Skeletal muscle cell (primary cell): ENCODE measurements at places on chromosomes 11 and 22.

DNA sequence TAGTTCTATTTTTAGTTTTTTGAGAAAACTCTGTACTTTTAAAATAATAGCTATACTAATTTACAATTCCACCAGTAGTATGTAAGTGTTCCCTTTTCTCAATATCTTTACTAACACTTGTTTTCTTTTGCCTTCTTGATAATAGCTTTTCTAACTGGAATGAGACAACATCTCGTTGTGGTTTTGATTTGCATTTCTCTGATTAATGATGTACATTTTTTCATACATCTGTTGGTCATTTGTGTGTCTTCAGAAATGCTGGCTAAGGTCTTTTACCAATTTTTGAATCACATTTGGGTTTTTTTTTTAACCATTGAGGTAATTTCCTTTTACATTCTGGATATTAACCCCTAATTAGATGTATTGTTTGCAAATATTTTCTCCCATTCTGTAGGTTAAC is 258.9 kb downstream of the DYNC2H1 start:
- no peak for DNase-seq

GRCh38 chr22:39900306-39901227 is at the start of gene GRAP2:
Gene GRAP2, plus strand, starts transcription at chr22:39901084. Its CDS starts 46,023 bp downstream, at chr22:39947107.
- no peak for DNase-seq

- DNase-seq = peak; percentile 45
These were observed 6.0 kb downstream of the HOATZ start for GRCh38 chr11:111520560-111520959.

- DNase-seq = no peak
These were observed 8.8 kb downstream of the FOXR1 start for GRCh38 chr11:118980191-118980881.

DNA sequence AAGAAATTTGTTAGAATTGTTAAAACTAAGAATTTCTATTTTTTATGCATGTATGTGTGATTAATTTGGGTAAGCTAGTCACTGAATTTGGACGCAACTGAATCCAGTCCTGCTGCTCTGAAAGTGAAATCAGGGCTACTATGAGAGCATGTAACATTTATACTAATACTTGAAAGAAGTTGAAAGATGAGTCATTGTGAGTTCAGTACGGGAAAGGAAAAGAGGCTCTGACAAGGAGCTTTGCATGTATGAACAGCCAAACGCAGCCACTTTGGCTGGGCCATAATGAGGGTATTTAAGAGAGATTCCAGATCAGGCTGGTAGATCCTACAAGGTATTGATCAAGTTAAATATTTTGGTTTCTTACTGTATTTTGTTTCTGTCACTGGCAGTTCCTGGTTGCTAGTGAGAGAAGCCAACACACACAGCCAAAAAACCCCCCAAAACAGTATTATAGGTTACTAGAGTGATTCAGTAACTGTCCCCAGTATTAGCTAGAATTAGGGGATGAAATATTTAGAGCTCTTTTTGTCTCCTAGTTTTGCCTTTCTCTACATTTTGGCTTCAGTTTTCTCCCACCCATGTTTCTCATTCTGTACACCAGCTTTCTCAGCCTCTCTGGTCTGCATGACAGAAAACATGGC is 14.1 kb downstream of the AASDHPPT start:
- DNase-seq = peak; percentile 40

DNA sequence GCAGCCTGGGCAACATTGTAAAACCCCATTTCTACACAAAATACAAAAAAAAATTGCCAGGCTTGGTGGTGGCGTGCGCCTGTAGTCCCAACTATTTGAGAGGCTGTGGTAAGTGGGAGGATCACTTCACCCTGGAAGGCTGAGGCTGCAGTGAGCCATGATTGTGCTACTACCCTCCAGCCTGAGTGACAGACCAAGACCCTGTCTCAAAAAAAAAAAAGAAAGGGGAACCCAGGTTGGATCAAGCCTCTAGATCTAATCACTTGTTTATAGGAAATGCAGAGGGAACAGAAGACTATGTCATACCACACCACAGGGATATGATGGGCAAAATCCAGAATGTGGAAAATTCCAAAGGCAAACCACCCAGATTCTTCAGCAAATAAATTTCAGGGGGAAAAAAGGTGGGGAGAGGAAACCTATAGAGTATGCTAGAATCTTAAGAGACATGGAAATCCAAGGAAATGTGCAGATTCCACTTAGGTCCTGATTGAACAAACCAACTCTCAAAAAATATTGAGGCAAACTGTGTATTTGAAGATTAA is 16.5 kb upstream of the MALAT1 start:
- DNase-seq = no peak

DNA sequence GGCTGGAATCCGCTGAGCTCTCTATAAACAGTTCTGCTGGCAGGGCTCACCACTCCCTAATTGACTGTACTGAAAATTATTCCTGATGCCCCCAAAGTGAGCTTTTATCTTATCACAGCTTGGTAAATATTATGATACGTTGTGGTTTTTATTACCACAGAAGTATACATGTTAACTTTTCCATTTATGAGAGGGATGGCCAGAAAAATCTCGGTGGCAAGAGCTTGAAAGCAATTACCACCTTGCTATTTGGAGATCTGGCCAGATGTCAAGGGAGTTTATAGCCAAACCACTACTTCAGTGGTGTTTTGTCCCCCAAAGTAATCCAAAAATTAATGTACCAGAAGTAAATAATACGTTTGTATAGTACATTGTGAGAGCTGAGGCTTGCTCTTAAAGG is 75.4 kb upstream of the RCN1 start:
- no peak for DNase-seq

- DNase-seq = no peak
These were observed 10.5 kb downstream of the PIWIL3 start for GRCh38 chr22:24763872-24764485.

- DNase-seq = no peak
These were observed 68.0 kb downstream of the ETS1 start for GRCh38 chr11:128519338-128519737.

- peak; percentile 90 for DNase-seq
These were observed 35.0 kb upstream of the SORL1 start for GRCh38 chr11:121417055-121417551.

- DNase-seq = no peak
These were observed 142.4 kb downstream of the CACNA1I start for GRCh38 chr22:39712751-39713525.

DNA sequence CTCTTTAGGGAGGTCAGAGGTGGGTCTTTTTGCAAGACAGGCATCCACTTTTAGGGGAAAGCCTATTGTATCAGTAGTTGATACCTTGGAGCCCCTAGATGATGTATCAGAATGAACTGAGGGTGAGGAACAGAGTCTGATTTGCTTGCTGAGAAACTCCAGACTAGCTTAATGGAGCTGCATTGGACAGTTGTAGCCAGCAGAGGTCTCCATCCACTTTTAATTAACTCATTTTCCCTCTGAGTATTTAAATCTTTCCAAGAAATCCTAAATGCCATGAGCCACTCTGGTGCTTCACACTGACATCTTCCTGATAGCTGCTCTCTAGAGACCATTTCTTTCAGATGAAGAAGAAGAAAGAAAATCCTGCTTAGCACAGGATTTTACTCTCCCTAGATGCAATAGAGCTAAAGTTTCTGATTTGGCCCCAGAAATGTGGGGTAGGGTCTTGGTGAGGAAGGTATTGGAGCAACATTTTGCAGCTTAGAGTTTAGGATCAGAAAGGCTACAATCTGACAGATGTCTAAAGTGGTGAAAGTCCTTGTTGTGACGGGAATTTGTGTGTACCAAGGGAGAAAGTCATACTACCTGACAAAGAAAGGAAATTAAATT is 38.0 kb downstream of the EXT2 start:
- DNase-seq = peak; percentile 16

GRCh38 chr11:828506-829175 is 922 bp downstream of the CRACR2B start:
- no peak for DNase-seq

DNA sequence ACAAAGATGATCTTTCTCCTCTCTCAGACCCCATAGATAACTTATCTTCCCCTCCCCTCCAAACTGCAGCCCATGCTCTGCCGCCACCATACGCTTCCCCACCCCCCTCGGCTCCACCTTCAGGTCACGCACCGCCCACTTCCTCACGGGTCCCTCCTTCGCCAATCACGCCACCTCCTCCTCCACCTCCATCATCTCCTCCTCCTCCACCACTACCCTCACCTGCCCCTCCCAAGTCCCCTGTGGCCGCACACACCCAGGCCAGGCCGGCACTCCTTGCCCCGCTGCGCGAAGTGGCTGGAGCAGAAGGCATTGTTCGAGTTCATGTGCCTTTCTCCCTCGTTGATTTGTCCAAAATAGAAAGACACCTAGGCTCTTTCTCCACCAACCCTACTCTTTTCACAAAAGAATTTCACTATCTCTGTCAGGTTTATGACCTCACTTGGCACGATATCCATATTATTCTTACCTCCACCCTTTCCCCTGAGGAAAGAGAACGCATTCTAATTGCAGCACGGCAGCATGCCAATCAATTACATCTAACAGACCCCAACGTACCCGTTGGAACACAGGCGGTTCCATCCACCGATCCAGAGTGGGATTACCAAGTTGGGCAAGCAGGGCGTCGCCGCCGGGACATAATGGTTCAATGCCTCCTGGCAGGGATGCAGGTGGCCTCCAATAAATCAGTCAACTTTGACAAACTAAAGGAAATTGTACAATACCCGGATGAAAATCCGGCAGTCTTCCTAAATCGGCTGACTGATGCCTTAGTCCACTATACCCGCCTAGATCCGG is 12.3 kb upstream of the OR56A3 start:
- DNase-seq = no peak

DNA sequence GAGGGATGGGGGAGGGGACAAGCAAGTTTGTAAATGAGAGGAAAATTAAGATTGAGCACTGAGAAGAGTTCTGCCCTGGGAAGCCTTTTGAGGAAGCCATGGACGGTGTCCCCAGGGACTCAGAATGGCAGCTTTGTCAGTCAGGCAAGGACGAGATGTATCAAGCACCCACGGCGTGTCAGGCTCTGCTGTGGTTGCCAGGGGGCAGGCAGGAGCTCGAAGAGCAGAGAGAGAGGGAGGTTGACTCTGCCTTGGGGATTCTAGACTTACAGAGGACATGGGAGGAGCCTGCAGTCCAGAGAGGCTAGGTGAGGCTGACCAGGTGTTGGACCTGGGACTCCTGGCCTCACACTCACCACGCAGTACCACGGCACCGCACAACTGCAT is 29.1 kb upstream of the SYT7 start:
- DNase-seq = no peak

GRCh38 chr11:133746663-133747306 is 98.5 kb downstream of the SPATA19 start:
- no peak for DNase-seq

GRCh38 chr22:49203859-49204598 is 623.6 kb downstream of the BRD1 start:
- DNase-seq = no peak

DNA sequence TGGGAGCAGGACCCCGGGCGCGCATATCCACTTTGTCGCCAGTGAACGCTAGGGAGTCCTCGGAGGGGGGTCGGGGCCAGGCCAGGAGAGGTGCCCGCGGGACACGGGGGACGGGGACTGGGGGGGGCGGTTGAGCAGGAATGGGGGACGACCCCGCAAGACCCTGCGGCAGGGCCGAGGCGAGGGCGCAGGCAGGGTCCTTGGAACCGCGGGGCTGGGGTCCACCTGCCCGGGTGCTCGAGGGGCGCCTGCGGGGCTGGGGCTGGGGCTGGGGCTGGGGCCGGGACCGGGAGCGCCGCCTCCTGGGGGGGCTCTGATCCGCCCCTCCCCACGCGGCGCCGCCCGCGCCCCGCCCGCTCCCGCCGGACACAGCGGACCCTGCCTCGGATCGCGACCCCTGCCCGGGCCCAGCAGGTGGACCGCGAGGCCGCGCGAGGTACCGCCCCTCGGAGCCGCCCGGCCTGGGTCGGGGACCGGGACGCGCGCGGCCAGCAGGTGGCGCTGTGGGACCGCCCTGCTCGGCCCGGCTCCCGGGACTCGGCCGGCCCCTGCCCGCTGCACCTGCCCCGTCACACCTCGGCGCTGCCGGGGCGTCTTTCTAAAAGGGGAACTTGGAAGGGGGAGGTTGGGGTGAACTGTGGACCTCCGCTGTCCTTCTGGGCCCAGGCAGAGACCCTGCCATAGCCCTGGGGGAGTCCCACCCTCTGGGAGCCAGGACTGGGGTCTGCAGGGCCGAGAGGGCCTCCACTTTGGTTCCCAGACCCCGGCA is 11.0 kb downstream of the CRELD2 start:
- DNase-seq = no peak

DNA sequence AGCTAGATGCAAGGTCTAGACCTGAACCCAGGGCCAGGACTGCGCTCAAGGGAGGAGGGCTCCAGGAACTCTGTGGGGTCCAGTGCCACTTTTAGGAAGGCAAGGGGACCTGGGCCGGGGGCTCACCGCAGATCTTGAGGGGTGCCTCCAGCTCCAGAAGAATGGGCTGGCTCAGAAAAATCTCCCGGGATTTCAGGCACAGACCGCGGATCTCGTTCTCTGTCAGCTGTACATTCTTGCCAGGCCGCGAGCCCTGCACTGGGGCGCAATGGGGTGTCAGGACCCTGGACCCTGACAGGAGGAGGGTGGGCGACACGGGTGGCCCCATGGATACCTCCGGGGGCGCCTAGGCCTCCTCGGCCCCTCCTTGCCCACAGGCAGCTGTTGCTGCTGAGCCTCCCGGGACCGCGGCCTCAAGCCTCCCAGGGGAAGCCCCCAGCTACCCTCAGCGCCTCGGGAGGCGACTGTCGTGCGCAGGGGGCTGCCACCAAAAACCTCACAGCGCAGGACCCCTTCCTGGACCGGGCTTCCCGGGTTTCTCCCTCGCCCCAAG is 640 bp downstream of the PPP1CA start:
- no peak for DNase-seq

GRCh38 chr11:91921974-91922373 is 302.6 kb upstream of the FAT3 start:
- no peak for DNase-seq

- DNase-seq = no peak
These were observed 9.6 kb upstream of the IFITM3 start for GRCh38 chr11:330307-330693.

DNA sequence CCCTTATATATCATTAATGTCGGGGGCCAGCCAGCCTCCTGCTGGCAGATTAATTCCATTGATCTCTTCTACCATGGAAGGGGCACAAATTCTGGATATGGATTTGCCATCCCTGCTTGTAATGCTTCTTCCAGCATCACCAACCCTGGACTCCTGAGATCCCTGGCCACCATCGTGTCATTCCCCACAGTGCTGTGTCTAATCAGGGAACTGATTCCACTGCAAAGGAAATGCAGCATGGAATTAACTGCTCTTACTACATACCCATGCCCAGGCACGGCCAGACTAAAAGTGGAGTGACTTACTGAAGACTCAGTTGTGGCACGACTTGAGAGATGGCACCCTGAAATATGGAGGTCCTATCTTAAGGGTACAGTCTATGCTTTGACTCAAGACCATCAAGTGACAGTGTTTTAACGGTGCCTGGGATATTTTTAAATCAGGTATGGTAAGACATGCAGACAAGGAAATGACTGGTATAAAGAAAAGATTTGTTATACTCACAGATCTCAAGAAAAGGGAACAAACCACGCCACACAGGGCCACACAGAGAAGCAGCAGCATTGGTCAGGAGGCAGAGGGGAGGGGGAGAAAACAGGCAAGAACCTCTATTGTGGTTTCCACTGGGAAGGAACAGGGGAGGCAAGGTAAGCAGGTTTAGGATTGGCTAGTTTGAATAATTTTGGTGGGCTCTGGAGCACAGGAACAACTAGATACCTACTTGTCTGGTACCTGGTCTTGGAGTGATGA is 65.1 kb downstream of the IGLL5 start:
- DNase-seq = no peak
